Breast epithelium (tissue), 4 donors: ENCODE measurements at places on chromosomes 7 and 10. TPM values are rescaled to one million over a fixed set of nuclear protein-coding genes. Genes with fewer than 3 reads are reported as not detected.

ABCC2 gene
- 2.0 TPM for total RNA-seq

OR2A1 gene
- total RNA-seq = 0.15 TPM

GRCh38 chr7:72754312-72754711 is 73.7 kb downstream of the TYW1B start:
- no peak for DNase-seq

HEPACAM2 gene
- not detected for total RNA-seq

DNA sequence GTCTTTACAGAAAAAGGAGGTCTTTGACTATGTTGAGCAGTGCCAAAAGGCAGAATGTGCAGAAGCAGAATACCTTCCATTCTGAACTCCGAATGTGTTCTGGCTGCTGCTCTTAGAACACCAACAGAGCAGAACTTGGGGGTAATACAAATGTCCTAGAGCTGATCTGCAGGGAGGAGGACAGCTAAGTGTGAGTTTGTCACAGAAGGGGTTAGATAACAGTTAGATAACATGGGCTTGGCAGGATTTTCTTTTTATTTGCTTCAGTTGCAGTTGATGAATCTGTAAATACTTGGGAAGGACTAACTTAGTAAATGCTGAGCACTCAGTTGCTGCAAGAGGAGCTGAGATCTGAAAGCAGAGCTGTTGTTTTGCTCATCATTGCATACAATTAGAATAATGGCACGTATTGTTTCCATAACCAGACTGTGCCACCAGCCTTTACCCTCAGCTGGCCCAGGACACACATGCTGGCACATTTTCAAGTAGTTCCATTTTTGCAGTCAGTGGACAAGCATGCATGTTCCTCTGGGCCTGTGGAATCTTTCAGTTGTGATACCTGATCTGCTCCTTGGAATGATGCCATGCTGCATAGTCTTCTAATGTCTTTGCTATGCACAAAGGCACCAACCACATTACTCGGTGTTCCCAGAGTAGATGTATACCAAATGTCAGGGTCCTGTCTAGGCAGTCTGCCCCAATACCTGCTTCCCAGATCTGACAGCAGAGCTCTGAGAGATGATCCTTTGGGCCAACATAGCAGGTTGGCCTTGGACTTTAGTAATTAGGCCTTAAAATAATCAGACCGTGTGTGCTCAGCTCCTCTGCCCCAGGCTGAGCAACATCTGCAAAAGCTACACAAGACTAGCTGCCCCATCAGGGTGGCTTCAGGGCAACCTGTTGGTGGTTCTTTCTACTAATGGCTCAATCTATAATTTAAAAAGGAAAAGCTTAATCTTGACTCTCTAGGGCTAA is 55.7 kb downstream of the GSDME start:
- DNase-seq = peak; percentile 41

- no peak for DNase-seq
These were observed 26.6 kb downstream of the APBB1IP start for GRCh38 chr10:26464632-26465280.

DNA sequence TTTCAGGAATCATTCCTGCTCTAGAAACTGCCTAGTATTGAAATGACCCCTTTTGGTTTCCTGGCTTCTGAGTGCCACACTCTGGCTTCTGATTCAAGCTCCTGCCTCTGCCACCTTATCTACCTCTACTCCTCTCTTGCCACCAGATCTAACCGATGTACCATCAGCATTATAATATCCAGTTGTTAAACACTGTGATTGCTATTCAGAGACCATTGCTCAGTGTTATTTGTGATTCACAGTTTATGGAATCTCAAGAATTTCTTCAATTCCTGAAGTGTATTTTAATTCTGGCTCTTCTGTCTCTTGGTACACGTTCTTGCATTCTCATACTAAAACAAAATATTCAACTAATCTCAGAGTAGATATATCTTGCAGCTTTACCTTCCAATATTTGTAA is 88.7 kb downstream of the DYNC1I1 start:
- no peak for DNase-seq

DNA sequence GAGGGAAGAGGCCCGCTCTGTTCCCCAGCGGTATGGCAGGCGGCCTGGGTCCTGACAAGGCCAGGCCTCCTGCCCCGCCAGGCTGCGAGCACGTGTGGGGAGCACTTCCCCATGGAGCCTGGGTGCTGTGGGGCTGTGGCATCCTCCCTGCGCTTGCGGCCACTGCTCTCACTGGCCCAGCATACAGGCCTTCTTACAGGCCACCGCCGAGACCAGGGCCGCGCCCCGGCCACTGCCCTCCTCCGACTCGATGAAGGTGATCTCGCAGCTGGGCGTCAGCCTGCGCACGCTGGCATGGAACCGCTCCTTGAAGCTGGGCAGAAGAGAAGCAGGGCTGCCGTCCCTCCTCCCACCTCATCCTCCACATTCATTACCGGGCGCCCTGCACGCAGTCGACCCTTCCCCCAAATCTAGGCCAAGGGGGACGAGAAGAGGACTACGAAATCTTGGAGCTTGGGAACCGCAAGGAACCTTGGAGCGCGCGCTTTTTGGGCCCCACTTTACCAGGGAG is 3.9 kb upstream of the MYL7 start:
- no peak for DNase-seq

DNA sequence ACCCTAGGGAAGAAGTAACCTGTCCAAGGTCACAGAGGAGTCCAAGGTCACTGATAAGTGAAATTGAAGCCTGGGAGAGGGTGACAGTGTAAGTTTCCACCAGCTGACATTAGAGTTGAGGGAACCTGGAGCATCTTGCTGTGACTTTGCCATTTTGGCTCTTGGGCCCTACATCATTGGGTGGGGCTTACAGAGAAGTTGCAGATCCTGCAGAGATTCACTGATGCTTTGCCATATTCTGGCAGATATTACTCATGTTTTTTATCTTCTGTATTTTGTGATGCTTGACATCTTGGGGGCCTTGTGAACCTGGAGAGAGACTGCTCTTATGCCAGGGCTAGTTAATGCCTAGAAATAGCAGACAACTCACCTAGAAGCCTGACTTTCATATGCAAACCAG is 36.5 kb downstream of the SMKR1 start:
- DNase-seq = no peak

- DNase-seq = no peak
These were observed at the start of gene AKR1B15 for GRCh38 chr7:134548877-134549276. Gene AKR1B15 (plus strand): TSS chr7:134549110. CDS start chr7:134564620, 15,510 bp downstream.

MBL2 gene
- not detected for total RNA-seq

C7orf33 gene
- not detected for total RNA-seq

FAM180A gene
- 9.1 TPM for total RNA-seq

DNA sequence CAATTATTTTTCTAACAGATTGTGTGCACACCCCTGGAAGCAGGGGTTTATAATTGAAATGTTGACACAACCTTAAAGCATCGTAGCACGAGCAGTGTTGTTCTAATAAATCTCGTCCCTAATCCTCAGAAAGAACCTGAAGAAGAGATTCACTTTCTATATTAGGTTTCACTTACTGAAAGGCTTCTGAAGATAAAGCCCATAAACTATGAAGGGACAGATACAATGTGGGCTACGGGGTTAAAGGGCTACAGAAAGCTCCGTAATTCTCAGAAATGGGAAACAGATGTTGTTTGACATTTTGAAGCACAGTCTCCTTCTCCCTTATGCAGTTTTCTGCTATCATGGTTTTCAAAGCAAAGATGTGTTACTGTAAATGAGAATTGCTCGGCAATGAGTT is 479.6 kb downstream of the GATA3 start:
- DNase-seq = no peak

GRCh38 chr7:101671371-101672356 is 42.6 kb upstream of the MYL10 start:
- DNase-seq = no peak

DNA sequence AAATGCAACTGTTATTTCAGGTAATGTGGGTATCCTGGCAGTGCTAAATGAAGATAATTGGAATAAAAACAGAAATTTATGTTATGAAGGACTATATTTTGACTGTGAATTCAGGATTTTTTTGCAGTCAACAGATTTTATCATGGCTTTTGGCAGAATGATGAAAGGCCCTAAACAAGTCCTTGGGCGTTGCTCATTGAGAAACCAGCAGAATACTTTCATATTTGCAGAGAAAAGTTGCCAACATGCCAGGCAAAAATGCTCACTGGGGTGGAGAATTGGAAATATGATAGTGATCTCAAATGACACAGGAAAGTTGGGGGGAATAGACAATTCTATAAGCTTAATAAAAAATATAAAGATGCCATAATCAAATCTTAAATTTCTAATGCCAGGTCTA is 121.1 kb downstream of the GPR85 start:
- DNase-seq = no peak

ARHGEF35 gene
- 31.8 TPM for total RNA-seq

ZNF467 gene
- total RNA-seq = 5.9 TPM
